ENCODE measurements at places on chromosomes 12 and 14.

DNA sequence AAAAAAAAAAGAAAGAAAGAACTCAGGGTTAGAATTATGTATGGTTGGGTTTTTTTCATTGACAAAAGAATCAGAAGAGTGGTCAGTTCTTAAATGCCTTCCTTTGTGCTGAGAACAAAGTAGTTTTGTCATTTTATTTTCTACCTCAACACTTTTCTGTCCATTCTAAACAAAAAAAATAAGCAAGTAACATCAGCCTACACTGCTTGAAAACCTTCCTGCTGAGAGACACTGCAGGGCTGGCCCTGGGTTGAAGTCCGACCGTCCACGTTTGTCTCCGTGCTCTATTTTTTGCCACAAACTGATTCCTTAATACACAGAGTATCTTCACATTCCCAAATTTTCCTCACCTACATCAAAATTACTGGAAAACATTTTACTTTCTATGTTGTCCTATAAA is 211.6 kb upstream of the PDZRN4 start:
- DNase-seq, result no peak

GRCh38 chr12:64347630-64348029 is 42.9 kb downstream of the C12orf56 start:
- no peak for DNase-seq

DNA sequence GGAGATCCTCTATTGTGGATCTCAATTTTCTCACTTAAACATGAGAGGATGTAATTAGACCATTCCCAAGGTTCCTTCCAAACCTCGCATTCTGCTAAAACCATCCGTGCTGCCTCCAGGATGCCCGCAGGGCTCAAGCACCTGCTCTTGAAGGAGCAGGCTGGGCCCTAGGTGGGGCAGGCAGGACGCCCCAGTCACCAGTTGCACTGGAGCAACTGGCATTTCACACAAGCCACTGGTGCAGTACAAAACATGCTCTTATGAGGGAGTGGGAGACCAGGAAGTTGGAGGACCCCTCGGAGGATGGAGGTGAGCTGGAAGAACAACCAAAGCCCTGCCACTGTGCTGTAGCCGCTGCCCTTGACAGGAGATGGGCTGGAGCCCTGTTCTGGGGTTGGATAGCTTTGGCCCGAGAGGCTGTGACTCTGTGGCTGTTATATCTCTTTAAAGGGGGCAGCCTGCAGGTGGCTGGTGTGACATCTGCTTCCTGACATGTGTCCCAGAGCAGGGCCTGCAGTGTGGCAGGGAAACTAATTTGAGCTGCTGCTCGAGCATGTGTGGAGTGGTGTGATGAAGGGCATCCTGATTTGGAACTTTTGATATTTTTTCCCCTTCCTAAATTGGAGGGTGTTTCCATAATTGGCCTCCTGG is 122.2 kb downstream of the CRACR2A start:
- no peak for DNase-seq

DNA sequence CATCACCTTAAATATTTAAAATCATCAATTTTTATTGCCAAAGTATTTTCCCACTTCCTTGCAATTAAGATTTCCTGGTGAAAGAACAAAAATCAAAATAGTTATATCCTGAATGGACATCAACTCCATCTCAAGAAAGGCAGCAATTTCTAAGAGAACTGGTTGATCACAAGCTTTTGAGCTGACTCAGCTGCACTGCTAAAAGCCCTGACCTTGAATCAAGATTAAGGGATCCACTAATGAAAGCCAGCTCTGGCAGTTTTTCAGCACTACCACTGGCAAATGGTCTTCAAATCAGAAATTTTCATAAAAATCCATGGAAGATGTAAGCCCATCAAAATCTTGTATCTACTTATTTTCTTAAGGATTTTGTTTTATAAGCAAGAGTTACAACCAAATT is 123.4 kb downstream of the SLC6A15 start:
- DNase-seq, result no peak

- no peak for DNase-seq
These were observed 90.2 kb upstream of the SLC38A2 start for GRCh38 chr12:46462641-46463355.

DNA sequence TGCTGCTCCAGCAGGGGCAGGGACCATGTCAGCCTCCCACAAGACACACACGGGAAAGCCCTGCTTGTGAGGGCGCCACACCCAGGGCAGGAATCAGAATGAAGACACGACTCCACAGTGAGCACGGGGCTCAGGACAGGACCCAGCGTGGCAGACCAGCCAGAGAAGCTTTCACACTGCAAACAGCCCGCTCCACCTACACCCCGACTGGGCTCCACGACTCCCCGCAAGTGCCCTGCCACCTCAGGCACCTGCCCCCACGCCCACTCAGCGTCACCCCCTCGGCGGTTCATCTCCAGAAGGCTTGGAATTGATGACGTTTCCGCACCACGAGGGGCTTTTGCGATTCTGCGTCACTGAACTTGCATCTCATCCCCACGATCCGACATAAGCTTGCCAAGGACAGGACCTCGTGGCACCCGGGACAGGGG is 91.1 kb downstream of the FBXL14 start:
- no peak for DNase-seq

DNA sequence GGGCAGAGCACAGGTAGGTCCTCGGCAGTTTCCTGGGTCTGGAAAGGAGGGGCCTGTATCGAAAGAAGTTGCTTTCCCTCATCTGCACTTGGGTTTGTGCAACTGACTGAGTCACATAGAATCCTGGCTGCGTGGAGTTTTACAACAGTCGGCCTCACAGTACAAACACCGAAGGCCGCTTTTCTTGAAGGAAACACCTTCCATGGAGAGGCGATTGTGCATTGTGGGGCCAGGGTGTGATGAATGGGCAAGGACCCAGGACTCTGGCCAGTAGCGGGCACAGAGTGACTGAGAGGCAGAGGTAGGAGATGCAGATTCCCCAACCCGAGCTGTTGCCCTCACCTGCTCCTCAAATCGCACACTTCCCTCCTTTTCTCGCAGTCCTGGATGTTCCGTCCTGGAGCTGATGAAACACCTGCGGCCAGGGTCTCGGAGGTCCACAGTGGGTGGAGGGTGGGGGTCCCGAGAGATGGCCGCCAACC is 7.7 kb downstream of the CCND2 start:
- no peak for DNase-seq

DNA sequence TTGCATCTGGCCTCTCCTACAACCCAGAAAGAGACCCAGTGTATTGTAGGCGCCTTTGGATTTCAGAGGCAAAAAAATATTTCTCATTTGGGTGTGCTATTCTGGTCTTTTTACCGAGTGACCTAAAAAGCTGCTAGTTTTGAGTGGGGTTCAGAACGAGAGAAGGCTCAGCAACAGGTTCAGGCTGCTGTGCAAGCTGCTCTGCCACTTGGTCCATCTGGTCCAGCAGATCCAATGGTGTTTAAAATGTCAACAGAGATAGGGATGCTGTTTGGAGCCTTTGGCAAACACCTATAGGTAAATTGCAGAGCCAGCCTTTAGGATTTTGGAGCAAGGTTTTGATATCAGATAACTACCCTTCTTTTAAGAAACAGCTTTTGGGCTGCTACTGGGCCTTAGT is 25.3 kb upstream of the DYRK2 start:
- no peak for DNase-seq

GRCh38 chr14:42437809-42438208 is 831.1 kb downstream of the LRFN5 start:
- no peak for DNase-seq

- DNase-seq, result no peak
These were observed 41.3 kb upstream of the OR6J1 start for GRCh38 chr14:22685467-22685866.

- no peak for DNase-seq
These were observed 3.3 kb downstream of the BRMS1L start for GRCh38 chr14:35829449-35829848.

Data from stimulated activated CD4-positive, alpha-beta T cell treated with anti-CD3 and anti-CD28 coated beads, TNF-alpha, amount 100 ng/mL, for 1 hour (primary cell).